Stimulated activated CD4-positive, alpha-beta T cell treated with anti-CD3 and anti-CD28 coated beads, Interleukin-2, amount 100 ng/mL, for 24 hours (primary cell): ENCODE measurements at places on chromosomes 6 and 20.

DNA sequence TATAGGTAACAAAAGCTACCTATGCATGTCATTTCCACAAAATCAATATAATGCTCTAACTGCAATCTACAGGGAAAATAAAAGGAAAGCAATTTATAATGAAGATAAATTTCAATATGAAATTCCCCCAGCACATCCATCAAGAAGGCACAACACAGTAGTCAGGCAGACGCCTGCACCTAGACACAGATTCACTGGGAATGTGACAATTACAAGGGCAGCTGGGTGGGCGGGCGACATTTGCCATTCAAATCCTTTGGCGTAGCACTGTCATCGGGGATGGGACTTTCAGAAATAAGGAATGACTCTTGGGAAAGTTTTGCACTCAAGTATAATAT is 60.4 kb downstream of the SULF2 start:
- DNase-seq: no peak

GRCh38 chr6:89138173-89138572 is 7.7 kb upstream of the PM20D2 start:
- DNase-seq: no peak

GRCh38 chr6:75719133-75719532 is 29.9 kb upstream of the MYO6 start:
- DNase-seq: no peak

DNA sequence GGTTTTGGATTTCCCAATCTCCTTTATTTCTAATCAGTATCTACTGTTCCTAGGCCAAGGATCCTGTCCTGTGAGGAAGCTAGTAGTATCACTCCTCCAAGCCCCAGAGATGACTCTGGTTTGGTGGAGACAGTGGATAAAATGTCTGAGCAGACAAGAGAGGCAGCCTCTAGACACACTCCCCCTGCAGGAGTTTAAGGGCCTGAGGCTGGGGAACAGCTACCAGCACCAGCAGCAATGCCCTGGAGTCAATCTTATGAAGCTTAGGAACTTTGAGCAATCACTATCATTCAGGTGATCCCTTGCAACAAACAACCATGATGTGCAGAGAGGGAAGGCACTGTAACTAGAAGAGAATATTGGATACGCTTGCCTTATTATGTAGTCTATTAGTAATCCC is 384.7 kb upstream of the ID4 start:
- no peak for DNase-seq

- no peak for DNase-seq
These were observed 13.1 kb downstream of the VSTM2L start for GRCh38 chr20:37915800-37916570.

GRCh38 chr6:167683028-167683862 is 143.5 kb upstream of the AFDN start:
- no peak for DNase-seq

DNA sequence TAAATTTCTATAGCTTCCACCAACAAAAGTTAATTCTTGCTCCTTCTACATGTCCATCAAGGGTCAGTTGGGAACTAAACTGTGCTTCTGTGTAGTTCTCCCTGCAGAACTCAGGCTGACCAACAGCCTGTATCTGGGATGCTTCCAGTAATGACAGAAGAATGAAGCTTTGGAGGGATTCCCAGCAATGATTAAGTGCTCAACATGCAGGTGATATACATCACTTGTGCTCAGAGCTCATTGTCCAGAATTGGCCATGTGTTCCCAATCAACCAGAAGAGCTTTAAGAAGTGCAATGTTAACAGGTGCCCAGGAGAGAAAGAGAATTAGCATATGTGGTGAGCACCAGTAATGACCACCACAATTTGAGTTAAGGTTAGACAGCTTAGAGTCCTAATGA is 37.4 kb upstream of the SNRPB2 start:
- DNase-seq: no peak

GRCh38 chr6:13146442-13146841 is 181.9 kb downstream of the TBC1D7 start:
- no peak for DNase-seq

DNA sequence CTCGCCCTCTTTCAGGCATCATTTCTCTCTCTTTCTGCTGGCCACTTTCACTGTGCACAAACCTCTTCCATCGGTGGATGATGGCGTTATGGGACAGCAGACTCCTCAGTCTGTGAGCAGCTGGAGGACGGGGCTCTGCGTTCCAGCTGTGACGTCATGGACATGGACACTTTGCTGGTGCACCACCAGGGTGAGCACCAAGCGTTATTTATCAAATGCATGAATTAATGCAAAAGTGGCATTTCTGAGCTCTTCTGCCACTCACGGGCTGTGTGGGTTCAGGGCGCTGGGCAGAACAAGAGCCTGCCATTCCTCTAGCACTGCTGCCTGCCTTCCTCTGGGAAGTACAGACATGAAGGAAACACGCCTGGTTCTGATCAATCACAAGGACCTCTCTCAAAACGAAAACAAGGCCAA is 82.9 kb upstream of the MPC1 start:
- no peak for DNase-seq

GRCh38 chr6:138609801-138610430 is 110.6 kb upstream of the NHSL1 start:
- DNase-seq: no peak

- no peak for DNase-seq
These were observed 191.1 kb downstream of the SAMD5 start for GRCh38 chr6:147699637-147700036.
